ENCODE measurements at places on chromosomes 11 and 22.

DNA sequence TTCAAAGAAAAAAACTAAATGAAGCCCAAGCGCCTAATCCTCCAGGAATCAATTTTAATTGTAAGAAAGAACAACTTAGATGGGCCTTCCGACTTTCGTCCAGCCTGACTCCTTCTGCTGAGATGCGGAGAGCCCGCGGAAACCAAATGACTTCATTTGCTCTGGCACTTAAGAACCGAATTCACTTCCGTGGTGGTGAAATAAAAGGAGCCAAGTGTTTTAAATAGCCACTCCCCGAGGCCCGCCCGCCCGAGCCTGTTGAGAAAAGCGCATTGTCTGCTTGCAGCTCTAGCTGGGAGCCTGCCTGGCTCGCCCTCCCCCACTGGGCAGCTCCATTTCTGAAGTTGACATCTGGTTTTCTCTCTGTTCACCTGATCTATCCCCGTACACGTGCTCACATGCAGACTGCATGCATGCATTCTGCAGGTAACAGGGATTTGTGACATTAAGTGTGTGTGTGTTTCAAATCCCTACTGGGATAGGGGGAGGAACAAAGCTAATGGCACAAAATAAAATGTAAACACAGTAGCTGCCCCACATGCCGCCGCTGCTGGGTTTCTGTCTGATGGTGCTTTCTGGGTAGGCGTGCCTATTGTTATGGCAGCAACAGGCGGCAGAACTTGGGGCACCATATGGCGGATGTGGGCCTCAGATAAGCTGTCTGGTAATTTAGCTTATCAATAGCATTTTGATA lies 6.2 kb downstream of the TEAD1 start:
- DNase-seq, result peak; percentile 84

DNA sequence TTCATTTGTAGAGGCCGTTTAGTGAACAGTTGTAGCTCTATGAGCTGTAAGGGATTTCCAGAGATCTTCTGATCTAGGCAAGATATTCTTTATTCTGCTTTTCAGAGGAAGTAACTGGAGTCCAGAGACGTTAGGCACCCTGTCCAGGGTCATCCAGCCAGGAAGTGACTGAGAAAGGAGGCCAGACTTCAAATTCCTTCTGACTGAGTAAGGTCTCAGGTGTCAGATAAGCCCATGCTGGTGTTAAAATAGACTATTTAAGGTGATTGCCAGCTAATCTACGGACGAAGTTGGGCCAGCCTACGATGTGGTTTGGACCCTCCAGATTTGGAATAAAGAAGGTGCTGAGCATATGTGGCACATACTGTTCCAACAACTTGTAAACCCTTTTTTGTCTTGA lies 54.6 kb downstream of the GRIK4 start:
- DNase-seq, result no peak

DNA sequence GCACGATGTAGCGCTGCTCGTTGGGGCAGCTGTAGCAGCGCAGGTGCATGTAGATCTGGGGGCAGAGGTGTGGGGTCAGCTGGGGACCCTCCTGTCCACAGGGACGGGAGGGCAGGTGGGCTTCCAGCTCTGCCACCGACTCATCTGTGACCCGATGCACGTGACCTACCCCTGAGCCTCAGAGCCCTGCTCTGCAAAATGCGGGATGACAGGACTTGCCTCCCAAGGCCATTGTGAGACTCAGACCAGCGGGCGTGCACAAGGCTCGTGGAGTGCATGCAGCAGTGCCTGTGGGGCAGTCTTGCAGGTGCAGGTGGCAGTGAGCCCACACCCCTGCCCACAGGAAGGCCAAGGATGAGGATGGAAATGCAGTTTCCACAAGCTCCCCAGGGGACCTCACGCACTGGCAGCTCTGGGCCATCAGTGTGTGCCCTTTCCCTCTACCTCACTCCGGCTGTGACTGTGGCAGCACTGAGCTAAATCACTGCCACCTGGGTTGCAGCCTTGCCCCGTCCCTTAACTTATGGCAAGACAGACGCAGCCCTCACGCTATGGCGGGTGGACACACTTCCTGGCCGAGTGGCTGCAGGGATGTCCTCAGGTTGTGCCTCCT lies 26.7 kb downstream of the TMEM184B start:
- DNase-seq, result no peak

GRCh38 chr22:34135749-34136148 lies 215.5 kb upstream of the LARGE1 start:
- DNase-seq, result no peak

DNA sequence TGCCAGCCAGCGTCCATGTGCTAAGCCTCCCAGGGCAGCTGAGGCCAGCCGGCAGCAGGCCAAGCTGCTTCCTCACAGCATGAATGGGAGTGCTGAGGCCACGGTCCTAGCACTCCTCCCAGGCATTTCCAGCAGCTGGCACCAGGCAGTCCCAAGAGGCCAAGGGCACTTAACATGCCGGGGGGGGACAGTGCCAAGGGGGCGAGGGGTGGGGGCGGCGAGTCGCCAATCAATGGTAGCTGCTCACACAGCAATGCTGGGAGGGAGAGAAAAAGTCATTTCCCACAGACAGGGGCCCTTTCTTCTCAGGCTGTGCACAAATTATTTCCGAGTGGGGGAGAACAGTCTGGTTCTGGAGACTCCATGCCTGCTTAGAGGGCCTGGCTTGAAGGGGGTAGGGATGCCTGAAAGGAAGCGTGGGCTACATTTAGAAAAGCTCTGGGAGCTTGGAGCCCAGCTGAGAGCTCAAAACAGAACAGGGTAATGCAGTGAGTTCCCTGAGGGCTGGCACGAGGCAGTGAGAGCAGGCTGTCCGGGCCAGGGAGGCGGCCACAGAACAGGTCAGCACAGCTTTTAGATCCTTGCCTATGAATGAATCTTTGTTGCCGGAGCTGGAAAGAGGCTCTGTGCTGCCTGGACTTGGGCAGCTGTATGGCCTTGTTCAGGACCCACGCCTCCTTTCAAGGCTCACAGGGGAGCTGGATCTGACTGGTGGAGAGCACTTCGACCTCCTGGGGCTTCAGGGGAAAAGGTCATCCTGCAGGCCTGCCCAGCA lies 14.4 kb upstream of the TBC1D10A start:
- peak; percentile 93 for DNase-seq

DNA sequence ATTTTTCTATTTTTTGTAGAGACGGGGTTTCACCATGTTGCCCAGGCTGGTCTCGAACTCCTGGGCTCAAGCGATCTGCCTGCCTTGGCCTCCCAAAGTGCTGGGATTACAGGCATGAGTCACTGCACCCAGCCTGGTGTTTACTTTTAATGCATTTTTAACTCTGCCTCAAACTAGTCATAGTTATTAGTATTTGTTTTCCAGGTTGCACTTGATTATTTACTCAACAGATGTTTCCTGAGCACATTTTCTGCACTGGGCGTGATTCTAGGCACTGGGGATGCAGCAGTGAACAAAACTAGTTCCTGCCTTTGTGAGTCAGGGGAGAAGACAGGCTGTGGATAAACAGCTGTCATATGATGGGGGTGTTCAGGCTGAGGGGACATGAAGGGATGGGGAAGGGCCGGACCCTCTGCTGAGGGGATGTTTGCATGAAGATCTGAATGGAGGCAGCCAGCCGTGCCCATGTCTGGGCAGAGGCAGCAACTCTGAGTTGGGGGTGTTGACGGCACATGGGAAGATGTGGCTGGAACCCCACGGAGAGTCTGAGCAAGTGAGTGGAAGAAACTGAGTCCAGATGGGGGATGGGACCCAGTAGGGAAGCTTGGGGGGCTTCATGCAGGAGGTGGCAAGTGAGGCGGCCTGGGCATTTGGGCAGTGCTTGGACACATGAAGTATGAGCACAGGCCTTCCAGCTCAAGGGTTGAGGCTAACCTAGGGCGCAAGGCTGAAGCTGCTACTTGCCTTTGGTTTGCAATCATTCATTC lies 34.4 kb downstream of the MPPED1 start:
- no peak for DNase-seq

DNA sequence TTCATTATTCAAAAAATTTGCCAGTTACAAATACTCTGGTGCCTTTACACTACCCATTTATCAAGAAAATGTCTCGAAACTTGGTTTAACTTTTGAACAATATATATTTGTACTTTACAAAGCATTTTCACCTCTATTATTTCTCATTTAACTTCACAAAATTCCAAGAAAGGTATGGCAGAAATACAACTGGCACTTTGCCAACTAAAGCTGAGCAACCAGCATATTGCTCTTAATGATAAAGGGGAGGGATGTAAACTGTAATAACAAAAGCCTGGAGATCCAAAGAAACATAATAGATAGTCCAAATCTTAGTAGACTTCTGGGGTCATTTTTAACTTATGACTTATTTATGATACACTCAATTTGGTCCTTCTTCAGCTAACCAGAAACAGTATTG lies 7.7 kb downstream of the PITPNB start:
- no peak for DNase-seq

- DNase-seq, result no peak
Observed at GRCh38 chr22:39368461-39368911, 18.7 kb downstream of the SYNGR1 start.

- no peak for DNase-seq
Observed at GRCh38 chr22:41001722-41002122, 50.5 kb downstream of the RBX1 start.

GRCh38 chr11:64594159-64594939 lies 3.3 kb downstream of the SLC22A12 start:
- no peak for DNase-seq

- no peak for DNase-seq
Observed at GRCh38 chr11:35563484-35564244, 38.2 kb upstream of the PAMR1 start.

DNA sequence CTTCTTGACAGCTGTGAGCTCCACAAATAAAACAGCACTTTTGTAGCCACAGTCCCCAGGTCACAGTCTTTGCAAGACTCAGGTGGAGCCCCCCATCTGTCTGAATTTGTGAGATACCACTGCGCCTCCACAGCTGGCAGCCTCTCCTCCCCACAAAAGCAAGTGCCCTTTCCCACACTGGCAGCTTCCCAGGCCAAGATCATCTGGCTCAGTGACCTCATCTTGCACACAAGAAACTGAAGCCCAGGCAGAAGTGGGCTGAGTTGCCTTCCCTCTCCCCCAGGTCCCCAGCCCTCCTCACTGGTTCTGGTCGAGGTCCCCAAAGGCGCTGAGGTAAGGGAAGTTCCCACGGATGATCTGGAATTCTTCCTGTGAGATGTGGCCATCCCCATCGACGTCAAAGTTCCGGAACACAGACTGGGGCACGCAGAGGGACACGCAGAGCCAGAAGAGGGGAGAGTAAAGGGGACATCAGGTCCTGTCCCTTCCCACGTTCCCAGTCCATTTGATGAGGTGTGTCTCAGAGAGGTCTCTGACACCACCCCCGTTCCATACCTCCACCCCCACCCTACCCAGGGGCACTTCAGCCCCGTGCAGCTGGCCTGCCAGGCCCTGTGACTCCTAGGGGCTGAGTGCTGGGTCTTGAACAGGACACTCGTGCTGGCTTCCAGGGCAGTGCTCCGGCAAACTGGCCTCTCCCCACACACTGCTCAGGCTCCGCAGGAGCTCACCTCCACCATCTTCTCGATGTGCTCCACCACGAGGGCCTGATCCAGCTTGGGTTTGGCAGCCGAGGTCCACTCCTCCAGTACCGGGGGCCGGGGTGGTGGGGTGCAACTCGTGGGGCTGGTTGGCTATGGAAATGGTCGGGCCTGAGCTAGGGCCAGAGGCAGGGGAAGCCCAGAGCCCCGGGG lies 8.9 kb downstream of the RASGRP2 start:
- no peak for DNase-seq

DNA sequence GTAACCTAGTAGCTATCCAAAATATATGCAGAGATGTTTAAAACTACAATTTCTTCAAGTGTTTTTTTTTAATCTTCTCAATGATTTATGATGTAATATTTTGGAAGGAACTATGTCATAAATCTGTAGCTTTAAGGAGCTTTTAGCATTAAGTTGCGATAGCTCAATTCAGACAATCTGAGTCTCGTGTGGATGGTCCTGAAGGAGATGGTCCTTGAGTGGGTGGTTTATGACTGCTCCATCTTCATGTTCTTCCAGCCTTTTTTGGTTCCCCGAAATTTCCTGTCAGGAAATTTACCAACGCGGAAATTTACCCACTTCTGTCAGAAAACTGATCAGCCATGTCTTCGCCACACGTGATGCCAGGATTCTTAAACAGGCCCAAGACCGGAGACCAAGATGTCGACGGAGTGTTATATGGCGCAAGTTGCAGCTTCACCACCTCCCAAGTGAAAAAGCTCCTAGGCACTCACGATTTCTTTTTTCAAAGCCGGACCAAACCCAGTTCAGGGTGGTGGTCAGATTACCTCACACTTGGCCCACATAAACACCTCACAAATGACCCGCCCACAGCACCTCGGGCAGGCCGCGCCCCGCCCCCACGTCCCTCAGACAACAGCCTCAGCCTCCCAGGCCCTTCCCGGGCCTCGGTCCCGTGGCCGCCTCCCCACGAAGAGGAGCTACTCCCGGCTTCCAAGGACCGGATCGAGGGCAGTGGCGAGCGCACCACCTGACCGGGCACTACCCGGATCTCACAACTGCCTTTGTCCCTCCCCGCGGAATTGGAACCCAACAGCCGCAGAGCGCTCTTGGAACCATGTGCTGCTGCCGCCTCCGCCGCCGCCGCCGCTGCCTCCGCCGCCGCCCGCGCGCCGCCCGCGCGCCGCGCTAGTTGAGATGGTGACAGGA lies at the start of gene MORC2:
TSS of gene MORC2 (minus strand) at position 760 of the 909 bp plus-strand sequence. CDS start 885 bp downstream, outside the sequence.
- DNase-seq, result no peak

DNA sequence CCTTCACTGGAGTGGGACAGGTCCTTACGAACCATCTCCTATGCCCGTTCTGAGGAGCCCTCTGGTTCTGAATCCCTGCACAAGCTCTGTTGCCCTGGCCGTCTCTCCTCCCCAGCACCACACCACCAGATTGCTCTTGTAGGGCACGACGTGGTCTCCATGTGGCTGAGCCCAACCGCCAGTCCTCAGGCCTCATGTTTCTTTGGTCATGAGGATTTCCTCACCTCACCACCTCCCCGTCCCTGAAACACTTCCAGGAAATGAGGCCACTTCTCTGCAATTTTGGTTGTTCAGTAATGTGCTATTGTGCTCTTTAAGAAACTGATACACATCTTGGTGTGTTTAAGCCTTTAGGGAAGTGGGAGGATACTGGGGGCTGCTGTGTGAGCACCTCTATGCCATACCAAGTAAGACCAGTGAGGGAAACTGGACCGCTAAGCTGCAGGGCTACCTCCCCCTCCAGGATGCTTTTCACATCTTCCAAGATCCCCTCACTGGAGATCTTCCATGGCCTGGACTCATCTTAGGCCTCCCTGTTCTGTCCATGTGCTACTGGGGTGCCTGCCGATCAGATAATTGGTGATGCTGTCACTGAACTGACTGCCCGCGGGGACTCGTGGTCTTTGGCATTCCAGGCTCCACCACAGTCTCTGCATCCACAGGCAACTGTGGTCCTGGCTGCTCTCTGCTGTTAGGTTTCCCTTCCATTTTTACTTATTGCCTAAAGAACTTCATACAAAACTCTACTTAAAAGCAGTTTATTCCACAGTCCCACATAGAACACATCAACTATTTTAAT lies 21.9 kb downstream of the DRICH1 start:
- no peak for DNase-seq

GRCh38 chr22:32528984-32529982 lies 54.7 kb downstream of the FBXO7 start:
- peak; percentile 76 for DNase-seq

Data from hypothalamus (tissue), 51 donors.